Glomerular endothelial cell (primary cell): ENCODE measurements at places on chromosomes 3 and 15. TPM values are rescaled to one million over a fixed set of nuclear protein-coding genes. Genes with fewer than 3 reads are reported as not detected.

- peak; percentile 79 for DNase-seq
Measured at GRCh38 chr15:82146990-82147461, 101.2 kb upstream of the MEX3B start.

DNA sequence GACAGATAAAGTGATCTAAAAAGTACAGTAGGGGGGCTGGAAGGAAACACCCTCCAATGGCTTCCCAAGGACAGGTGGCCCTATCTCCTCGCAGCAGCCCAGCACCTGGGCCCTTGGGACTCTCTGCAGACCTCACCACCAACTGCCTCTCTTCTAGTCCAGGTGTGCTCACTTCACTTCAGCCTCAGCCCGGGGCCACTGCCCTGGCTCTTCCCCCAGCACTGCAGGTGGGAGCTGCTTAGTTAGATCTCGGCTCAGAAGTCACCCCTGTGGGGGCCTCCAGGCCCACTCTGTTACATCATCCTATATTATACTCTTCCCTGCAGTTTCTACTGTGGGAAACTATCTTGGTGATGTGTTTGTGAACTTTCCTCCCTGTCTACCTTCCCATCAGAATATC is 2.0 kb downstream of the KLF15 start:
- DNase-seq: no peak

GRCh38 chr3:49842843-49843517 is 13.4 kb downstream of the TRAIP start:
- DNase-seq: no peak

P2RY13 gene
- not detected in 2 replicates for total RNA-seq

DNAH12 gene
- 0.12 and 0.92 TPM in 2 replicates for total RNA-seq

FOXB1 gene
- total RNA-seq: not detected in 2 replicates

XIRP1 gene
- not detected in 2 replicates for total RNA-seq

GP9 gene
- not detected in 2 replicates for total RNA-seq

- DNase-seq: no peak
Measured at GRCh38 chr3:135649361-135649760, 316.2 kb upstream of the PPP2R3A start.

DNA sequence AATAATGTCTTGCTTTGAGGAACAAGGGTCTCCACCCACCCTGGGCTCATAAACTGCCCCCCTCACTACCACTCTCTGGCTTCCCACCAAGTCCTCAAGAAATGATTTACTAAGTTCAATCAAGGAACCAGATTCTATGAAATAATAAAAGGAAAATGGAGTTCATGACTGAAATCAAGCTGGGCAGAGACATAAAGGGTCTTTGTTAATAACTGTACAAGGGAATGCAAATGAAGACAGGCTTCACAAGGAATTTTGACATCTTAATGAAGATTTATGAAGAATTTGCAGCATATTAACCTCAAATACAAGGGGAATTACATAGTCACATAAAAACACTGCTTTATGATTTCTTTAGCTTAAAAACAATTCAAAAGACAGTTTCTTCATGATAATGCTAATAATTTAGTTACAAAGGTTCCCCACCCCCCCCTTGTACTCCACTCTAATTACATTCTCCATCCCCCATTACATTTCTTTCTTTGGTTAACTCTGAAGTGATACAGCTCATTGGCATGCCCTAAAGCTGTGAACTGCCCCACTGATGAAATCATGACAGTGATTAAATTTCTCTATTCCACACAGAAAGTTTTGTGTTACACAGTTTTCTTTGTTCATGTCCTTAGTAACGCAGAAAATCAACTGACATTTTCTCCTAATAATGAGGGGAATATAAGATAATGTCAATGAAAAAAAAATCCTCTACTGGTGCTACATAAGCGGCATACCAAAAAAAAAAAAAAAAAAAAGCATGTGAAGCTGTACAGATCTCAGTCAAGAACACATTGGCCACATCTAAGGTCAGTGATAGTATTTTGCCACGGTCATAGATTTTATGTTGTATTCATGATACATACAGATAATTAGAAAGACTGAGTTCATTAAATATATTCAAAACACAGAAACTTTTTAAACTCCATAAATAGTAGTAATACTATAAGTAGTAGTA is 54.4 kb downstream of the WWTR1 start:
- DNase-seq: no peak

DNA sequence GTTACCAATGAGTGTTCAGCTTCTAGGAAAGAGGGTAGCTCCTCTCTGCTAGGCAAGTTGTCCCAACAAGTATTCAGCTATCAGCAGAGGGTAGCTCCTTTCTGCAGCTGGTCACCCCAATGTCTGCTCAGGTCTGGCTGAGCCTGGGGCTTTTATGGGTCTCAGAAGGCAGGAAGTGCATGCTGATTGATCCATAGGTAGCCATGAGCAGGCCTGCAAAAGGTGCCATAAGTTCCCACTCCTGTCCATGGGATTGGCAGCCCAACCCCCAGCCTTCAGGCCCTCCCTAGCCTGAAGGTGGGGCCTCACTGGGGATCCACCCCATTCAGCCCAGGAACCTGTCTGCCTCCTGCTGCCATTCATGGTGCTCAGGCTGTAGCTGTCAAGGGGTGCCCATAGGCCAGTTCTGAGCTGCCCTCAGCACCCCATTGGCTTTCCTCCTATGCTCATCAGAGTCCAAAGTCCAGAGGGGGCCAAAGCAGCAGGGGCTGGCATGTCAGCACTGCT is 34.6 kb upstream of the DNAJC13 start:
- DNase-seq: no peak

- no peak for DNase-seq
Measured at GRCh38 chr3:182760576-182761164, 32.6 kb upstream of the ATP11B start.

- DNase-seq: no peak
Measured at GRCh38 chr3:13202744-13203397, 129.6 kb upstream of the IQSEC1 start.

DNA sequence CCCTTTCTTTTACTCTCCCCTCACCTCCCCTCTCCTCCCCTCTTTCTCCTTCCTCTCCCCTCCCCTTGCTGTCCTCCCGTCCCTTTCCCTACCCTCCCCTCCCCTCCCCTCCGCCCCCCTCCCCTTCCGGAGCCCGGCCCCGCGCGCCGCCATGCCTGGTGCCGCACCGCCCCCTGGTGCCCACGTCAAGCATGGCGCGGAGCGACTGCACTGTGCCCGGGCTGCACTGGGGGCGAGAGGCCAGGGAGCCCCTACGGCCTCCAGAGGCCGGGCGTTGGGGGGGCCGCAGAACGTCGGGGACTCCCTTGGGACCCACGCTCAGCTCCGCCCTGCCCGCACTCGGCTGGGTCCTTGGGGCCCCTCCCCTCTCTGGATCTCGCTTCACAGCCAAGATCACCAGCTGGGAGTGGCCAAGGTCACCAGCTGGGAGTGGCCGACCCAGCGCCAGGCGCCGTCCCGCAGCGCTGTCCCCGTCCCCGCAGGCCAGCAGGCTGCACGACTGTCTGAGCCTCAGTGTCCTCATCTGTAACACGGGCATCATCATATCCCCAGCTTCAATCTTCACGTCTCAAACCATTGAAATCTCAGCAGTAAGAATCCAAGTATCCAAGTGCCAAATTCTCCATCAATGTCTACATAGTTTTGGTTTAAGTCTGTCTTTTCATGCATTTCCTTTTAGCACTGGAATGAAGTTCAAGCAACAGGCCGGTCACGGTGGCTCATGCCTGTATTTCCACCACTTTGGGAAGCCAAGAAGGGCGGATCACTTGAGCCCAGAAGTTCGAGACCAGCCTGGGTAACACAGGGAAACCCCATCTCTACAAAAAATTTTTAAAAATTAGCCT is 42.5 kb downstream of the TPRA1 start:
- no peak for DNase-seq

DIPK2A gene
- total RNA-seq: 23.1 and 29.1 TPM in 2 replicates

DNA sequence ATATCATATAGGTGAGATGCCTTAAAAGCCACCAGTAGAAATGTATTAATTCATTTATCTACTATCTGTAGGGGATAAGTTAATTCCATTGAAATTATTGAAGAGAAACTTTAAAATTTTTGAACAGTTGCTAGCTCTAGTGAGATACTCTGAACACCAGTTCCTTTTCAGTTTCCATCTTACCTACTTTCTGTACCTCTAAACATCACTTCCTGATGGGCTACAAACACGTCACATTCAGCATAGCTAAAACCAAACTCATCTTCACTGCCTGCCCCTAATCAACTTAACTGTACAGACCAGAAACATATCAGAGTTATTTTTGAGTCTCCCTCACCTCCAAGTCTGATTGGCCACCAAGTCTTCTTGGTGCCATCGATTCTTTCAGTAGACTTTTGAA is 88.9 kb downstream of the FEZF2 start:
- no peak for DNase-seq

DNA sequence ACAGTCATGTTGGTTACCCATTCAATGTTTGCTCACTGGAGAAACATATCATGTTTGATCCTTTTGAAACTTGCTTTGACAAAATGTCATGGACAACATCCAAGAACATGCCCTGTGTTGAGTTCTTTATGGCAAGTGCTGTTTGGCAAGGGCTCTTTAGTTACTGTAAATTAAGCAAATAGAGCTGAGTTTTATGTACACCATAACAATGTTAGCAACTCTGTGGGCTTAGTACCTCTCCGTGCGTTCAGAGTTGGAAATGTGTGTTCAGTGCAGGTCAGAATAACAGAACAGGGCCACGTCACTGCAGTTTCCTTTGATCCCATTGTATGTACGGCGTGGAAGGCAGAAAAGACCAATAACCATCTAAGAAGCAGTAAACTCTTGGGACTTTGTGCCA is 132.5 kb downstream of the MYRIP start:
- DNase-seq: no peak

DNA sequence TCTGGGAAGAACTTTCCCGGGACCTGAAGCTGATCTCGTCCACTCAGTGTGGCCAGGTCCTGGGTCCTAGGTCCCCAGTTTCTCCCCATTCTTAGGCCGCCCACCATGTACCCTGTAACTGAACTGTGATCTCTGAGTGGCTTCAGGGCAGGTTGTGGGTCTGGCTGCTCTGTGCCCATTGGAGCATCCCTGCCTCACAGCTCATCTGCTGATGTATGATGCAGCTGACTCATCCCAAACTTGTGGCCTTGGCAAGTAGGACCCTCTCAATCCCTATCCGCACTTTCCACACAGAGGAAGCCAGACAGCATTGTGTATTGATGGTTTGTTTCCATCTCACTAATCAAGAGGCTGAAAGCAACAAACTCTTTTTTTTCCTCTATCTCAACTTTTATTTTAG is 69.1 kb upstream of the XCR1 start:
- no peak for DNase-seq

STAB1 gene
- 277 and 404 TPM in 2 replicates for total RNA-seq

GRCh38 chr3:122875547-122876127 is 80.8 kb downstream of the SLC49A4 start:
- no peak for DNase-seq

GRCh38 chr3:72679540-72680198 is 168.6 kb downstream of the SHQ1 start:
- no peak for DNase-seq

- peak; percentile 33 for DNase-seq
Measured at GRCh38 chr15:68829068-68829467, 8.4 kb upstream of the ANP32A start.

DNA sequence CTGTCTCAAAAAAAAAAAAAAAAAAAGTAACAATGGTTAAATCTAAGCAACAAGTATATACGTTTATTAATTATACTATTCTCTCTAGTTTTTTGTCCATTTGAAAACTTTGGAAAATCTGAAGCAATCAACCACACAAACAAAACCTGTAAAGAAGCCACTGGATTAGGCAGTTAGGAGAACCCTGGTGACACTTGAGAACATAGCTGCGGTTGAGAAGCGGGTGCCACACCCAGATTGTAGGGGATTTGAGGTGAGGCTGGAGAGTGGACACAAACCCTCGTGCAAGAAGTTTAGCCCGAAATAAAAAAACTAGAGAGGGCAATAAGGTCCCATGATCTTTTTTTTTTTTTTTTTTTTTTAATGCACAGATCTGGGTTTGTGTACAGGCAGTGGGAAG is 25.9 kb upstream of the ZBTB38 start:
- DNase-seq: no peak

DNA sequence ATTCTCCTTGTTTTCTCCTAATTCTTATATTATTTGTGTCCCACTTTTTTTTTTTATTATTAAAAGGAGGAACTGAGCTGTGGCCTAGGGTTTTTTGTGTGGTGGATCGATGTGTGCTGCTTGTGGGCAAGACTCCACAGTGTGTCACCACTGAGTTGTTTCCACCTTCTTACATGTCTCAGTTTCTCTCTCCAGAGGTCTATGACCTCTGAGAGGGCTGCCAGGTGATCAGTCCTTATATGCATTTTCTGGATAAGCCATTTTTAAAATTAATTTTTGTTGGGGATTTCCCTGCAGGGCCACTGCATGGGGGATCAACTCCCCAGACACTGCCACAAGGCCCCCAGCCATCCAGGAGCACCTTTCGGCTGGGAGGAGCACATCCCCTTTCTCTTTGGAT is 27.8 kb downstream of the IQCF6 start:
- DNase-seq: no peak

DNA sequence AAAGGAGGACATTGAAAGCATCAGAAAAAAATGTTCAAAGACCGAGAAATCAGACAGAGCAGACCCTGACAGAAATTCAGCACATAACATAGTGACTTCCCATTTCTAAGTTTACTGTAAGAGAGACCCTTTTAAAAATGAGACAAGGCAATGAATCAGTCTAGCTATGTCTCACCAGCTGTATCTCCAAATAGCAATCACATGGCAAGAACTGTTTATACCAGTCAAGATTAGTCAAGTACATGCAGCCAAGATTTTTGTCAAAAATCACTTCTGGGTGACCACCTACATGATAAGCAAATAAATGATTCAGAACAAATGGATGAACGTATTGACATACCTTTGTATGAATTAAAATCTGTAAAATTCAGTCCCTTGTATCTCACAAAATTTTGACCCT is 138.0 kb downstream of the DTWD1 start:
- DNase-seq: no peak

DNA sequence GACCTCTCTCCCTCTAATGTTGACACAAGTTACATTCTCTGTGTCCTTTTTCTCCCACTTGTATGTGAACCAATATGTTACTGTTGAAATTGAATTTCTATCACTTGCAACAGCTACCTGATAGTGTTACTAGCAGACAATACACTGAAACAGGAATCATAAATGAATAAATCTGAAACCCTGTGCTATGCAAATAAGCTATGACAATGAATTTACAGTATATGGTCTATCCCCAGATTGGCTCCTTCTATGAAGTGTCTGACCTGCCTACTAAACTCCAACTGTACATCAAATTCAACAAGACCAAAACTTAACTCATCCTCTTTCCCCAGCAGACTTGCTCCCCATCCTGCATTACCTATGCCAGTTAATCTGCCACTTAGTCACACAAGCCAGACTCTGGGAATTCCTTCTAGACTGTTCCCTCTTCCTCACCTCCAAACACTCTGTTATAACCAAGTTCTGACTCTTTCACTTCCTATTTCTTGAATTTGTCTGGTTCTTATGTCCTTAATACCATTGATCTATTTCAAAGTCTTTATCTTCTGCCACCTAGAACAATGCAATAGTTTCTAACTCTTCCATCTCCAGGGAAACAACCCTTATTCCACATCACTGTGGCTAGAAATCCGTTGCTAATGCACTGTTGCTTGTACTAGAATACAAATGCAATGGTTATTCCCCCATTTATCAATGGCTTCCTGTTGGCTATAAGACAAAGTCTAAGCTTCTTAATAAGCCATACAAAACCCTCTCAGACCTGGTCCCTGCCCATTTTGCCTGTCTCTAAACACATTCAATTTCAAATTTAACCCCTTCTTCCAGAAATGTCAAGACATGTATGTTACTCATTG is 13.4 kb upstream of the ZNF639 start:
- no peak for DNase-seq
